ENCODE measurements at places on chromosomes 5 and 9.

DNA sequence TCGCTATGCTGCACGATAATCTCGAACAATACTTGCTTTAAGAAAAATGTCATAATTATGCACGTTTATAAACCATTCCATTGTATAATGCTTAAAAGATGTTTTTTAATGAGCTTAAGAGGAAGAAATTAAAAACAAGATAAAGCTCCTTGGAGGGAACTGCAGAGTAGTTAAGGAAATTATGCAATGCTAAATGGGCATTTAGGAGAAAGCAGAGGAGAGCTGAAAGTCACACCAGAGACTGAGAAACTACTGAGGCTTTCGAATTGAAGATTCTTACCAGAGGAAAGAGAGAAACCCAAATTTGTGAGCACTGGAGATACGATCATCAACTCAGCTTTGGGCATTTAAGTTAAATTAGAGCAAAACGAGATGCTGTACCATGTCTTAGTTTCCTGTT is 119.4 kb downstream of the CDH10 start:
- no peak for DNase-seq

- no peak for DNase-seq
Observed at GRCh38 chr9:37995961-37996818, 72.8 kb downstream of the SHB start.

DNA sequence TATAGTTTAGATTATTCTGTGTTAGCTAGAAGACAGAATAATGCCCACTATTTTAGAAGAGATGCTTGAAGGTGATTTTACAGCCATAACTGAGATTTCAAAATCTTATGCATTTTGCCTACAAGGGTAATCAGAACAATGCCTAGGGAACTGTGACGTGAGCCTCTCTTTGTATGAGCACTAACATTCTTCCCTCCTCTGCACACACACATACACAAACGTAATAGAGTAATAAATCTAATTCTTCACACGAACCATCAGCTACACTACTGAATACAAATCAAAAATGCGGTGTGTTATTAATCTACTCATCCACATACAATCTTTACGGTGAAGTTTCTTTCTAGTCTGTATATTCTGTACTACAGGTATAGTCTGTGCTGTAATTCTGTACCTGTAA is 227.8 kb downstream of the PLK2 start:
- DNase-seq: no peak

DNA sequence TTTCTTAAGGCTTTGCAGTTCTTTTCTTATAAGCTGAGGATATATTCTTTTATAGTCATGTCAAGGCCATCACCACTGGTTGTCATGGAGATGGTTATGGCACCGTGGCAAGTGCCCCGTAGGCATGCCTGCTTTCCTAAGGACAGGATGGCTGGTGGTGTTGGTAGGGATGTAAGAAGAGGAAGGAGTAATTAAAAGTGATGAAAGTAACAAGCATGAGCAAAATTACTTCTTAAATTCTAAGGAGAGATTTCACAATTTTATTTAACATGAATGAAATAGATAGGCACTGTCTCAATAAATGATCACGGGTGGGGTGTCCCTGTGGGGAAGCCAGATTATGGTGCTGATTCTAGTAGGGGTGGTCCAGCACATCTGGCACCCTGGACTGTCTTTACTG is 290.2 kb upstream of the KLF4 start:
- DNase-seq: no peak

DNA sequence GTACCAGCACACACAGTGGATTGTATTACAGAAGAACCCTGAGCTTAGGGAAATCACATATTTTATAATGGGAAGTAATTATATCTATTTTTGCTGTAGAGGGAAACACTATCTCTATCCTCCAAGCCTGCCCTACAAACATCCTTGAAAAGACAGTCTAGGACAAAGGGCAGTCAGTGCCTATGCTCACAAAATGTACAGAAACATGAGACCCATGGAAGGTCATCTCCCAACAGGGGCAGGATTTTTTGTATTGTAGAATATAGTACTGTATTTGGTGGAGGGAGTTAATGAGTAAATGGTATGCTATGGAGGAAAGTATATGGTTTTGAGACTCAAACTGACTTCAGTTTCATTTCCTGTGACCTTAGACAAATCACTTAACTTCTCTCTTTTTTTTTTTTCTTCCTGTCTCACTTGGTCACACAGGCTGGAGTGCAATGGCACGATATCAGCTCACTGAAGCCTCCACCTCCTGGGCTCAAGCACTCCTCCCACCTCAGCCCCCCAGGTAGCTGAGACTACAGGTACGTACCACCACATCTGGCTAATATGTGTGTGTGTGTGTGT is 5.8 kb upstream of the RAB14 start:
- DNase-seq: no peak

All from stimulated activated CD8-positive, alpha-beta memory T cell treated with anti-CD3 and anti-CD28 coated beads, Interleukin-2, amount 100 ng/mL, for 48 hours (primary cell).